ENCODE measurements at places on chromosomes 11 and 22.

DNA sequence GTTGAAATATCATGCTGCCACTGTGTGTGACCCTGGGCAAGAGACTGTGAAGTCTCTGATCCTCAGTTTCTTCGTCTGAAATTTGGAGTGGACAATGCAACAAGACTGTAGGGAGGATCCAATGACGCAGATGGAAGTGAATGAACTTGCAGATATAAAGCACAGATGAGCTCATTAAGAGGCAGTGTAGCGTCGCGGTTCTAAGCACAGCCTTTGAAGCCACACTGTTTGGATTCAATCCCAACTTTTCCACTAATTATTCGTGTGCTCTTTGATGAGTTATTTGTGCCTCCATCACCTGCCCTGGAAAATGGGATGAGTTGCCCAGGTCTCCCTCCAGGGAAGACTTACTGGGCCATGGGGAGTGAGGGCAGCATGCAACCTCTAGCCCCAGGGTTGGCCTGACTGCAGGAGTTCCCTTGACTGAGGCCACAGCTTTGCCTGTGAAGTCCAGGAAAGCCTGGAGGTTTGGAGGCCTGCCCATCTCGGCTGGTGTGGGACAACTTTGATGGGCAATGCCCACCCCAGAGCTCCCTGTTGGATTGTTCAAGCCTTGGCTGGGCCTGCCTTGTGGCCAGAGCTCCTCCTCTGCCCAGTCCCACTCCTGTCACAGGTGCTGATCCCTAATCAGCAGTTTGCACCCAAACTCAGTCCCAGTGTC lies 266.0 kb upstream of the B3GAT1 start:
- DNase-seq, result no peak

DNA sequence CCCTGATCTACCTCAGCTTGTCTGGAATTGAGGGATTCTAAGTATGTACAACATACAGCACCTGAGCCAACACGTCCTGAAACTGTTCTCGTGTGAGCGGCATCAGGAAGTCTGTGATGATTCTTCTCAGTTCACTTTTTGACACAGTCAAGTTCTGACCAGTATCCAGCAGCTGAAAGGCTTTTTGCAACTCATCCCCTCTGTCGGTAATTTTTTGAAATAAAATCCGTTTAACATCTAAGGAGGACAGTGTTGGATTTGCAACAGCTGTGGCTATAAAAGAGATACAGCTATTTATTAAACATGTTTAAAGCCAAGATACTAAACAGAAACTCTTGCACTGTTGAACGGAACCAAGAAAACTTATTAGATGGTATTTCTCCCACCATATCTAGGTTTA lies 39.3 kb downstream of the EFCAB6 start:
- DNase-seq, result no peak

- DNase-seq, result no peak
These were observed 60.9 kb upstream of the PARVG start for GRCh38 chr22:44119669-44120313.

DNA sequence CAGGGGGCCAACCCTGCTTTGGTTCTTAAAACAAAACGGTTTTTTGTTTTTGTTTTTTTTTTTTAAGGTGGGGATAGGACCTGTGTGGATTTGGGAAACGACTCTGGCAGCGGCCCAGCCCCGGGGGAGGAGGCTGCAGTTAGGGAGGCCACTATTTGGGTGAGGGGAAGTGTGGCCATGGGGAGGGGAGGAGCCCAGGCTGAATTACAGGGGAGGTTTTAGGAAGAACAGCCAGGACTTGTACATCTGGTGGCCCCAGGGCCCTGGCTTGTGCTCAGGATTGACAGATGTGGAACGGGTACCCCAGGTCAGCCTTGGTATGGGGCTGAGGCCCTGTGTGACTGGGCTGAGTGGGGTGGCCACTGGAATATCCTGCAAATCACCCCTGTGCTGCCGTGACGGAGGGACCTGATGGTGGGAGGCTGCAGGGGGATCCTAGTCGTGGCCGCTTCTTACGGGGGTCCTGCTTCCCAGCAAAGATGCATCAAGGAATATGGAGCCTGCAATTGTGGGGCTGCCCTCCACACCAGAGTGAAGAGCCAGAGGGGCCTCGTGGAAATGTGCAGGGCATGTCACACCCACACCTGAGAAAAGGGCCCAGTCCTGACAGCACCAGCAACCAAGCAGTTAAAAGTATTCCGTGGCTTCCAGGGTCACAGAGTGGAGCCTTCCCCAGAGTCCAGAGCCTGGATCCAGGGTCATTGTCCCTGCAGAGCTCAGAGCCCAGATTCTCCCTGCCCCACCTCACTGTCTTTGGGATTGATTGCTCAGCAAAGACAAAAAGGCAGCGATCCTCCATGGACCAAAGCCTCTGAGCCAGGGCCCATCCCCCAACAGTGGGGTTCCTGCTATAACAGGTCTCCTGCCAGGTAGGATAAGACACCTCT lies 55.2 kb upstream of the WNT7B start:
- DNase-seq, result no peak

DNA sequence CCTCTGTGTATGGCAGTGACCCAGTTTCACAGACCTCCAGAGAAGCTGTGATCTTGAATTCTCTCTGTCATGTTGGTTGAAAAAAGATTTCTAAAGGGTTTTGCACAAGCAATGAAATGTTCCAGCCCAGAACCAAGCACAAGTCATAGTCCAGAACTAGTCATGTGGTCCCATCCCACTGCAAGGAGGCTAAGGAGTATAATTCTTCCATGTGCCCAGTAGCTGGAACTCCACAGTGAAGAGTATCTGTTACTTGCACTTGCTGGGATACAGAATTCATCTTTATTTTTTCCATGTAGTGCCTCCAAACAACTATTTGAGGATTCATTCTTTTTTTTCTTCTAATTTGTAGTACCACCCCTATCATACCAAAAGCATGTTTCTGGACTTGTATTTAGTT lies 9.9 kb upstream of the MMP8 start:
- DNase-seq, result no peak

DNA sequence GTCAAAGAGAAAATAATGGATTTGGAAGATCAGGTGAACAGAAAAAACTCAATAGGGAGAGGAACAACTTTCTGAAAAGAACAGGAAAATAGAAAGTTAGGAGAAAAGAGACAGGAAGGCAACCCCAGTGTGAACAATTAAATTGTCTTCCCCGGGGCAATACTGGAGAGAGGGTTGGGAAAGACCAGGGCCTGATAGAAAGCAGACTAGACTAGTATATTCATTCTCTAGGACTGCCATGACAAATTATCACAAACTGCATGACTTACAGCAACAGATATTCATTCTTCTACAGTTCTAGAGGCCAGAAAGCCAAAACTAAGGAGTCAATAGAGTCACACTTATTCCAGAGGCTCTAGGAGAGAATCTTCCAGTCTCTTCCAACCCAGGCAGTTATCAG lies 482.8 kb downstream of the SOX6 start:
- no peak for DNase-seq

- DNase-seq, result no peak
These were observed 93.8 kb upstream of the TOP3B start for GRCh38 chr22:22076361-22076760.

DNA sequence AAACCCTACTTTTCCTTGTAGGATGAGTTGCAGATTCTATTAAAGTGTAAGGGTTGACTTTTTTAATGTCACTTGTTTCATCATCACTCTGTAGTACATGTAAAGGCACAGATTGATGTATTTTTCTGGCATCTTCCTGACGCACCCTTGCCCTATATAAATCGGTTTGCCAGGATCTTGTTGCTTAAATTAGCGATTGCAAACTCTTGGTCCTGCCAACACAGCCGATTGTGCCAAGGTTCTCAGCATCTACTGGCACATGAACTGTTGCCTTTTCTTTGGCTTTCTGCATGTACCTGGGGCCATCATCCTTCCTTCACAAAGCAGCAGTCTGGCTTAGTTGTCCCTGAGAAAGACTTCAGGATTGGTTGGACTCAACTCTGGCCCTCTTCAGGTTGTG lies 7.5 kb upstream of the LIN7C start:
- no peak for DNase-seq

DNA sequence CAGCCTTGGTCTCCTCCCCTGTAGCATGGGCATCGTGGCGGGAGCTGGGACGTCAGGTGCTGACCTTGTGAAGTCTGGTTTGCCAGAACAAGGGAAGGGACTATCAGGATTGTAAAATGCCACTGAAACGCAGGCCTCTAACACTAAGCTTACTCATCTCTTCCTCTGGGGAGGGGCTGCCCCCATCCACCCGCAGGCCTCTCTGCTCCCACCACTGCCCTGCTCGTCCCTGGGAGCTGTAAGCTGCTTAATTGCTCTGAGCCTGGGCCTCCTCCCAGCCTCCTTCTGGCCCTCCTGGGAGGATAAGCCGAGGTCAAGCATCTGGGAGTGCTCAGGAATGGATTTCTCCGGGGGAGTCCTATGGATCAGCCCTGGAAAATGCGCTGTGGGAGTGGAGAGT lies 8.4 kb downstream of the SHISAL1 start:
- no peak for DNase-seq

DNA sequence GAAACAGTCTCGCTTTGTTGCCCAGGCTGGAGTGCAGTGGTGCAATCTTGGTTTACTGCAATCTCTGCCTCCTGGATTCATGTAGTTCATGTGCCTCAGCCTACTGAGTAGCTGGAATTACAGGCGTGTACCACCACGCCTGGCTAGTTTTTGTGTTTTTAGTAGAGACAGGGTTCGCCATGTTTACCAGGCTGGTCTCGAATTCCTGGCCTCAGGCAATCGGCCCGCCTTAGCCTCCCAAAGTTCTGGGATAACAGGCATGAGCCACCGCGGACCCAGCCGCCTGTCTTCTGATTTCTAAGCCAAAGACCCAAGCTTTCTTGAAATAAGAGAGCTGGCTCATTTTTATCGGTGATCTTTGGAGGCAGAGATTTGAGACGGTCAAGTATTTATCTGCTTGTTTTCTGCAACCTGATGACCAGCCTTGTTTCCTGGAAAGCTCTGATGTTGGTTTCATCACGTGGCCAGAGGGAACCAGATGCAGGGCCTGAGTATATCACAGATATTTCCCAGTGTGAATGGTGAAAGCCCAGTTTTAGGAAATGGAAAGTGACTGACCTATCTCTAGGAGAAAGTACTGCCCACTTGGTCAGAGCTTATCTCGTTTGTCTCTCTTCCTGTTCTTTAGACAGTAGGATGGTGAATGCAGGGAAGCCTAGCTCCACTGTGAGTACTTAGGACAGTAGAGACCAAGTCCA lies 5.7 kb upstream of the SIDT2 start:
- DNase-seq, result no peak

DNA sequence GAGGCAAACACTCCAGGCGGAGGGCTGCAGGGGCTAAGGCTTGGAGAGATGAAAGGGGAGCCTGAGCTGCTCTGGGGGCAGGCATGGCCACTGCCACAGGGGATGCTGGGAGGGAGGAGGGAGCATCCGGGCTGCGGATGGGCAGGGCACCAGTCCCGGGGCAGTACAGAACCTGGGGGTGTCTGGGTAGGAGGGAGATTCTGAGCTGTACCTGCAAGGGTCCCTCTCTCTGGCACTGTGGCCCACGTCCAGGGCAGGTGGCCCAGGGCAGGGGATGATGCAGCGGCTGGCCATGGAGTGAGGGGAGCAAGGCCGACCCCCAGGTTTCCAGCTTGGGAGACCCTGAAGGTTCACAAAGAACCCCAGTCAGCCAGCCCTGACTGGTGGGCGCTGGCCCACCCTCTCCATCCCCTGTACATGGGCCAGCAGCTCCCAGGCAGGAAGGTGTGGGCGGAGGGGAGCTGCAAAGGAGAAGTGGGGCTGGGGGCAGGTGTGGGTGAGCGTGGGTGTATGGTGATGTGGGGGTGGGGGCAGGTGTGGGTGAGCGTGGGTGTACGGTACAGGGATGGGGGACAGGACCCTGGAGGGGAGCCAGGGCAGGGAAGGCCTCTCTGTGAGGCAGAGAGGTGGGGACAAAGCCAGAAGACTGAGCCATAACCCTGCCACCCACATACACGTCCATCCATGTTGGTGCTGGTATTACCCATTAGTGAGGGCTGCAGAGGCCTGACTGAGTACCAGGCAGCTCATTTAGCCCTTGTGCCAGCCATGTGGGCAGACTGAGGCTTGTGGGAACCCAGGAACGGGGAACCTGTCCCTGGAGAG lies 2.2 kb upstream of the TNFRSF13C start:
- no peak for DNase-seq

- DNase-seq, result no peak
These were observed 19.9 kb downstream of the INCENP start for GRCh38 chr11:62143727-62144126.

DNA sequence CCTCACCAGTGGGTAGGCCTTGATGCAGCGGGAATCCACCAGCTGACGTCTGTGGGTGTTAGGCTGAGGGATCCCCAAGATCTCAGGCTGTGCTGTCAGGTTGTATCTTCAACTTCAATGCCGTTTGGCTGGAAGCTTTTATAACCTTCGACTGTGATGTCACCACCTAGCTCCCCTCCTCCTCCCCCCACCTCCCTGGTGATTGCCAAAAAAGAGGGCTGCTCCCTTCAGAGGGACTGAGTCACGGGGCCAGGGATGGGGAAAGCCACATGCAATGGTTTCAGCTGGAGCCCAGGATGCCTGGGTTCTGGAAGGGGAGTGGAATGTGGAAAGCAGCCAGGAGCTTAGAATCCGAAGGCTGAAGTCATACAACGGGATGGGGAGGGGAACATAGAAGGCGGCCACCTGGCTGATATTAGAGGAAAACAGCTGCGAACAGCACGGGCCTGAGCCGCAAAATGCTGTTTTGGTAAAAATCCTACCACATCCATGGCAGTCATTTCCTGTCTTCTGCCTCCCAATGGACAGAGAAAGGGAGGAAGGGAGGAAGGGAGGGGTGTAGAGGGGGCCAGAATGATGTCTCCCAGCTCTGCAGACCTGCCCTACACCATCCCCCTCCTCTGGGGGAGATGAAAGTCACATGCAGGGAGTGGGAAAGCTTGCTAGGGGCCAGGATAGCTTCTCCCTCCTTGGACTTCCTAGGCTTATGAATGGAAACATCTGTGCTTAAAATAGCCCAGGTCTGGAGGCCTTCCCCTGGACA lies at the start of gene LRRN4CL:
TSS of gene LRRN4CL (minus strand) at position 110 of the 763 bp plus-strand sequence. CDS start 1,022 bp downstream, outside the sequence.
- no peak for DNase-seq

- no peak for DNase-seq
These were observed 274.8 kb downstream of the NTM start for GRCh38 chr11:131645237-131645636.

DNA sequence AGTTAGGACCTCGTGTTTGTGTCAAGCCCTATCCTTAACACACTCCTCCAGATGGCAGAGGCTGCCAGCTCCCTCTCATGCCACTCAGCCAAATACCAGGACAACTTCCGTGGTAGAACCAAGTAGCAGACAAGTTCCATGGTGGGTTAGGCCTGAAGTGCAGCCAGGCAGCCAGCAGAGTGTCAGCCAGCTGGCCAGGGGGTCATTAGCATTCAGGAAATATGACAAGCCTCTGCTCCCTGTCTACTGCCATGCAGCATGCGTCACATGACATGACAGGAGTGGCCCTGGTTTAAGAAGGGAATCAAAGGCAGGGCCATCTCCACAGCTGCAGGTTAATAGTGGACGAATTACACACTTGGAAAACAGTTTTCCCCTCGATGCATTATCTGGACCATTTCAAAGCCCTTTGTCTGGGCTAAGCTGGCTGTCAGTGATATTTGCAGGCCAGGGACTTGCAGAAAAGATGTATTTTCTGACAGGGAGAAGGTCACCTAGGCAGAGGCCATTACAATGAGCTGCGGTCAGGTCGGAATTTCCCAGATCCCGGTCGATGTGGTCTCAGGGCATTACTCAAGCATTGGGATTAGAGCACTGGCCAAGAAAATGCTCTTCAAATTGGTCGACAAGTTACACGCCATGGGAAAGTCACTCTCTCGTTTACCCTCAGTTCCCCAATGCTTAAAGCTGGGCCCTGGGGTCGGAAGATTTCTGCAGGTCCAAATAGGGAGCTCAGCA lies 461.7 kb upstream of the CADM1 start:
- DNase-seq, result peak; percentile 29
